CD4-positive, alpha-beta T cell treated with Interleukin-4 for 1 hour (primary cell): ENCODE measurements at places on chromosomes 5 and 9.

GRCh38 chr9:131289301-131290035, at the start of gene PLPP7:
PLPP7 (plus strand) TSS chr9:131289723; CDS start chr9:131289998, 275 bp downstream.
- no peak for DNase-seq

DNA sequence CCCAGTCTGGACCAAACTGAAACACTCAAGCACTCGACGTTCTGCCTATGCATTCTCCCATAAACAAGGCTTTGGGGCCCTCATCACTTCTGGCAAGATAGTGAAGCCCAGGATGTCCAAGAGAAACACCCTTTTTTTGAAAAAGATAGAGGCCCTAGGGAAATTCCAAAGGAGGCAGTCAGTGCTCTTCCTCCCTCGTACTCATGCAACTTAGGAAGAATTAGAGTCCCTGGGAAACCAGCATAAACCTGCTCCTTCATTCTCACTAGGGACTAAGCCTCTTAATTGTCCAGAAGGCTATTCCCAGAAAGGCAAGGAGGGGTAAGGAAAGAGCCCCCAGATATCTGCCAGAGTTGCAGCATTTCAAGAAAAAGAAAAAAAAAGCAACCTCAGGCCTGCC, 7.8 kb upstream of the RUSC2 start:
- DNase-seq, result no peak

DNA sequence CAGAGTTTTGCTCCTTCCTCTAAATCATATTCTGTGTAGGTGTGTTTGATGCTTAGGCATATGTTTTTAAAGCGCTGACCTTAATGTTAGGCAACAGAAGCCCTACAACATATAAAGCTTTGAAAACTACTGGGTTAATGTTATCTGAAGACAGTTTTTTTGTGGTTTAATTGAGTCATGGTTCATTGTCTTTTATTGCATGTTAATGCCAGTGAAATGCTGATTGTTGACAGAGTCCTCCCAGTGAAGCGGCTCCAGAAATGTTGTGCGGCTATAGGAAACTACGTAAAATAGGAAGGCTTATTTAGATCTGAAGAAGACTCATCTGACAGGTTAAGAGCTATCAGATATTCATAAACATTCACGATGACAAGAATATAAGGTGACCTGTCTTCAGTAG, 424.6 kb downstream of the CCDC171 start:
- no peak for DNase-seq

DNA sequence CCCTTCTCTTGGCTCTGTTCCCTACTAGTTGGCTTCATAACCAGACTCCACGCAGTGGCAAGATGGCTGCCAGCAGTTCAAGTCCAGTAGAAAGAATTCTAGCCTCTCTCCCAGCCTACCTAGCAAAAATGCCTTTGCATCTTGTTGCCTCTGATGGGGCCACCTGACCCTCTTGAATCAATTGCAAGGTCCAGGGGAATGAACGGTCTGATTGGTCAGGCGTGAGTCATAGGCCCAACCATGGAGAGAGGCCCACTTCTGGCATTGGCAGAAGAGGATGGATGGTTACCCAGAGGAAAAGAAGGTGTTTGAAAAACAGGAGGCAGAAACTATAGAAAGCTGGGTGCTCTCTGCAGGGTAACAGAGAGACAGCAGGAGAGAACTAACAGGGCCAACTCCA, 622.6 kb downstream of the CCDC171 start:
- no peak for DNase-seq

GRCh38 chr5:93285461-93285860, 295.6 kb downstream of the NR2F1-AS1 start:
- no peak for DNase-seq

DNA sequence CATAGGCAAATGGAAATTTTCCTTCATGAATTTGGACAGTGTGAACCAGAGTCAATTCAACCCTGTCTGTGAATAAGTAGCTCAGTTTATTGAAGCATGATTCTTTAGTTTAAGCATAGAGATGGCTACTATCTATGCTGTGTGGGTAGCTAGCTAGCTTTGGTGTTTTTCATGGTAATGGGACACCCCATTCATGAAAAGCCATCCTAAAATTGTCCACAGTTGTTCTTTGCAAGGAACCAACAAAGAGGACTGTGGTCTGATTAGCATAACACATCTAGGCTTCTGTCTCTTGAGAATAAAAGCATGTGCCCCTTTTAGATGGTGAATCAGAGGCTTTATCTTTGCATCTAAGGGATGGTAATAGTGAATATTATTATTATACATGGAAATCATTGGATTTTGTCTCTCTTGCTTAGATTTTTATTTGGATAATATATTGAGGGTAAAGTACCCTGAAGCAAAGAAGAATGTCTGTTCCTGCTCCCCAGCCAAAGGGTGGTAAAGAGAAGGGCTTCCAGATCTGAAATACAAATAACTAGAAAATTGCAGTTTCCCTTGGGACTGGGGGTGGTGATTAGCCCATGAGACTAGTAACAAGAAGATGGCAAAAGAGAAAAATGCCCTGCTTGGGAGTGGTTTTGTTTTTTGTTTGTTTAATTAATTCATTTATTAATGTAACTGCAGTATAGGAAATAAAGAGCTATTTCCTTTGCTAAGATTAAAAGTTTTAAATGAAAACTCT, 624.2 kb upstream of the ZNF608 start:
- no peak for DNase-seq

GRCh38 chr9:35605351-35606137, 482 bp downstream of the TESK1 start:
- no peak for DNase-seq

- no peak for DNase-seq
Measured at GRCh38 chr9:98375138-98375726, 119.8 kb upstream of the TBC1D2 start.

- peak; percentile 16 for DNase-seq
Measured at GRCh38 chr9:136665704-136666371, 3.1 kb downstream of the EGFL7 start.

- no peak for DNase-seq
Measured at GRCh38 chr9:122180633-122181032, 20.9 kb downstream of the MORN5 start.

DNA sequence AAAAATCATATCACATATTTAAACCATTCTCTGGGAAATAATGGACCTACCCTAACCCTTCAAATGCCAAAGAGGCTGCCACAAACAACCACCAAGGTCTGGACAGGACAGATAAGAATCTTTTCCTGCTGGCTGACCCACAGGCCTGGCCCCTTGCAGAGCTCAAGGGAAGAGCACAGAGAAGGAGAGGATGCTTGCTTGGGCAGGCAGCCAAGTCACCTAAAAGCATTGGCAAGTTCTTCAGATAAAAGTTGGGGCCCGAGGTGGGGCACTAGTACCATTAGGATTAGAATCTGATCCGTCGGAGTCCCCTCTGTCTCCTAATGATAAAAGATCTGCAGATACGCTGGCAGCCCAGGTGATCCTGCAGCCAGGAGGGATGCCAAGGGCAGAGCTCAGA, 176.6 kb downstream of the GABBR2 start:
- DNase-seq, result no peak

- no peak for DNase-seq
Measured at GRCh38 chr5:10106806-10107205, 142.9 kb downstream of the ATPSCKMT start.

GRCh38 chr9:124108216-124108615, 96.6 kb downstream of the LHX2 start:
- DNase-seq, result no peak

DNA sequence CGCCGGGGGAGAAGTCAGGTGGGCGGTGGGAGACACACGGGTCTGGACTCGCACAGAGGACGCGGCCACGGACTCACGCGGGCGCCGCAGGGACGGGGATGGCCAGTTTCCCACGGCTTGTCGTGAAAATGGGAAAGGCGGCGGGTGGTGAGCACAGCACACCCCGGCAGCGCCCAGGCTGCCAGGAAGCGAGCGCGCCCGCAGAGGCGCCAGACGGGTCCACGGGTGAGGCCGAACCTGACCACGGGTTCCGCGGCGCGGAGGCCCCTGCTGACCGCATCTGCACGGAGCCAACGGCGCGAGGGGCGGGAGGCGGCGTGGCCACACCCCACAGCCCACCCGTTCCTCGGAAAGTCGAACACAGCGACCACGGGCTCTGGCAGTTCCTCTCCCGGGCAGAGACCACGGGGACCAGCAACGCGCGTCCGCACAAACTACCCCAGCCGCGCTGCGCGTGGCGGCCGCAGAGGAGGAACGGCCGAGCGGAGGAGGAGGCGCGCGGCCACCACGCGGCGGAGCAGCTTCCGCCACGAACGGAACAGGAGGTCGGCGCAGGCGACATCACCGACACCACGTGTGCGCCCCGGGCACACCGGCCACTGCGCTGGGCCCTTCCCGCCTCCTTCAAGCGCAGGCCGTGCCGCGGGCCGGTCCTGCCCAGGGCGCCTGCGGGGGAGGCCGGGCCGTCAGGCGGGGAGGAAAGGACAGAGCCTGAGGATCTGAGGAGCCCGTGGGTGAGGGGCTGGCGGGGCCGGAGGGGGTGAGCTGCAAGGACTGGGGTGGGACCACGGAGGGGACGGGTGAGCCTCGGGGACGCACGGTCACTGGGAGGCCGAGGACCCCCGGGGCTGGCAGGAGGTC, 5.6 kb downstream of the EXD3 start:
- no peak for DNase-seq

- DNase-seq, result no peak
Measured at GRCh38 chr5:59678943-59679342, 214.6 kb downstream of the PDE4D start.

DNA sequence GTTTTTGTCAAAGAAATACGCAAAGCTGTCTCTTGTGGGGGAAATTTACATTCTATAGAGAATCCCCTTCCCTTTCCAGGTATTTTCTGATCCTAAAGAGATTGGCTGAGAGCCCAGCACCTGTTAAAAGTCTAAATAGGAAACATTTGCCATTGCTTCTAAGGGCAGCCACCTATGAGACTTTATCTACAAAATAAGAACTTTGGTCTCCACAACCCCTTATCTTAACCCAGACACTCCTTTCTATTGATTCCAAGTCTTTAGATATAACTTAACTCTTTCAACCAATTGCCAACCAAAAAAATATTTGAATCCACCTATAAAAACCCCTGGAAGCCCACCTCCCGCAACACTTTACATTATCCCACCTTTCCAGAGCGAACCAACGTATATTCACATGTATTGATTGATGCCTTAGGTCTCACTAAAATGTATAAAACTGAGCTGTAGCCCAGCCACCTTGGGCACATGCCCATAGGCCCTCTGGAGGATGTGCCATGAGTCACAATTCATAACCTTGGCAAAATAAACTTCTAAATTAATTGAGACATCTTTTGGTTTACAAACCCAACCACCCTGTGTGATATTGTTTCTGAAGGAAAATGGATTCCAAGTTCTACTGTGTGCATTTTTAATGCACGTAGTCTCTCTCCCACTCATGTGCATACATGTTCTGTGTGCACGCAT, 211.4 kb downstream of the GAS1 start:
- DNase-seq, result no peak

DNA sequence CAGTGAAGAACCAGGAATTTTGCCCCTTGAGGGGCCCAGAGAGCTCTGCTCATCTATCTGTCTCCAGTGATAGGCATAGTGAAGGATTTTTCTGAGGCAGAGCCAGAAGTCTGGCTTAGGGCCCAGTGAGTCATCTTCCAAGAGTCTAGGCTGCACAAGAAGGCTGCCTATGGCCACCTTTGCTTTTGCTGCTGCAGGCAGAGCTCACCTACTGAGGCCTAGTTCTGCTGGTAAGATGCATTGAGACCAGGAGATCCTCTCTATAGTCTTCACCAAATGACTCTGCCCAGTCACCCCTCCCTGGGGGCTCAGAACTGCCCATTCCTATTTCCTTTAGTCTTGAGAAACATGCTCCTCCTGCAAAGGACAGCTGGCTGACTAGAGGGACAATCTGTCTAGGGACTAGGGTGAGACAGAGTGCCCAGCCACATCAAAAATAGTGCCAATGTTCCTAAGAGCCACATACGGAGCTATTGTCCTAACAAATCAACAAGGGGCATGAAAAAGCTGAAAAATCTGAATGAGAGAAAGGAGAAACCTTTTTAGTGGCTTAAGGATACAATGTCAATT, 40.3 kb upstream of the CDKN2AIPNL start:
- no peak for DNase-seq

- DNase-seq, result no peak
Measured at GRCh38 chr5:134392301-134392700, 19.4 kb downstream of the CDKN2AIPNL start.

GRCh38 chr9:20551835-20552234, 70.5 kb downstream of the MLLT3 start:
- DNase-seq, result no peak

DNA sequence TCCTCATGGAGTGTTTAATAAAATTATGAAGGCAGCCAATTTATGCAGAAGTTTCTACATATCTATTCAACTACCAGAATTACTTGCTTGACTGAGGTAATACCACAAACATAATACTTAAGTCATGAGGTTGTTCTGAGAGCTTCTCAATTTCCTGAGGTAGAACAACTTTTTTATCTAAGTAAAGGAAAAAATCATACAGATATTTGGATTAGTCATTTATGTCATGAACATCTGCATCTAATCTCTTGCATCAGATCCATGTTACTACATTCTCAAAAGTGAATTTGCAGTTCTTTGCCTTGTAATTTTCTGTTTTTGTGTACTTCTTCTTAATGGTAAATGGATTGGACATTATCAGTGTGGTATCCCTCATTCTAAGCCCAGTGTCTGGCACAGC, 60.4 kb upstream of the RGMB start:
- DNase-seq, result no peak

- no peak for DNase-seq
Measured at GRCh38 chr9:120938851-120939250, 12.3 kb upstream of the TRAF1 start.

DNA sequence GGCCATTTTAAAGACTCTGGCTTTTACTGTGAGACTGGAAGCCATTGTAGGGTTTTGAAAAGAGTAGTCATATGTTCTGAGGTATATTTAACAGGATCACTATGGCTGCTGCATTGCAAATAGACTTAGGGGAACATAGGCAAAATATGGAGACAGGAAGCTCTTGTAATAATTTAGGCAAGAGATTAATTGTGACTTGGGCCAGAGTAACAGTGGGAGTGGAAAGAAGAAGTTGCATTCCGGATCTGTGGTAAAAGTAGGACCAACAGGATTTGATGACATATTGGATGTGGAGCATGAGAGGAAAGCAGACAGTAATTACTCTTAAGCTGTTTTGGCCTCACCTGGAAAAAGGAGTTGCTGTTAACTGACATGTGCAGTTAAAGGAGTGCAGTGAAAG, 85.6 kb downstream of the SMIM15 start:
- no peak for DNase-seq

DNA sequence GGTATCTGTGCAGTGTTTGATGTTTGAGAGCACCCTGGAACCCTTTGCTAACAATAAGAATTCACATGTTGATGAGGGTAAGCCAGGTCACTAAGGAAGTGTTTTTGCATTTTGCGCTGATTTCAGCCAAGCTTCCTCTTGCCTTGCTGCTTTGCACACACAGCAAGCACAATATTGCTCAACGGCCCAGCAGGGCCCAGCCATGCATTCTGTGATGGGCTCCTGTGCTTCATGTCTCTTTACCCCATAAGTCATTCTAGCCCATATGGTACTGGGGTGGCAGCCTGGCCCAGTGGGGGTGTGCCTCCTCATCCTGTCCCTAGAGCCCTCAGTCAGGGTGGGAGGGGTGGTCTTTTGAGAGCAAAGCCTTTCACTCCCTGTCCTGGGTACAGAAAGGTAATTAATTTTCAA, 481.3 kb downstream of the GADD45G start:
- DNase-seq, result no peak
